ENCODE measurements at places on chromosomes 11 and 22.

GRCh38 chr11:19705936-19706335 lies 6.7 kb upstream of the NAV2 start:
- DNase-seq = no peak

- DNase-seq = no peak
Observed at GRCh38 chr11:121372671-121373429, 79.3 kb upstream of the SORL1 start.

GRCh38 chr11:118819334-118820024 lies 28.5 kb upstream of the DDX6 start:
- no peak for DNase-seq

- DNase-seq = no peak
Observed at GRCh38 chr11:47724041-47724729, 9.0 kb upstream of the AGBL2 start.

DNA sequence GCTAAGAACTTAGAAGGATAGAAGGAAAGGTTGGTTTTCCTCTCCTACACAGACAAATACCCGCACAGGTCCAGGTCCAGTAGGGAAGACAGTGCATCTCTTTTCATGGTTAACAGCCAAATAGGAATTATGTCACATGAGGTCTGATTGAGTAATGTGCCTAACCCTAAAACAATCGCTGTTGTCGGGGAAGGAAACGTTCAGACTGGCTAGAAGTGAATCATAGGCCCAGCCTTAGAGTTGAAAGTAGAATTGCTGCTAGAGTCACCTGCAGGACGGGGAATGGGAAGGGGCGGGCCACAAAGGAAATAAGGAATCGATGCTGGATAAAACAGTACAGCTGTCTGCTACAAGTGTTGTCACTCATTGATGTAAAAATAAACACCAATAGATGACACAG lies 12.4 kb upstream of the HTATIP2 start:
- no peak for DNase-seq

GRCh38 chr22:28582806-28583205 lies 96.8 kb downstream of the TTC28 start:
- DNase-seq = no peak

- no peak for DNase-seq
Observed at GRCh38 chr11:130151196-130151595, 8.4 kb upstream of the ST14 start.

DNA sequence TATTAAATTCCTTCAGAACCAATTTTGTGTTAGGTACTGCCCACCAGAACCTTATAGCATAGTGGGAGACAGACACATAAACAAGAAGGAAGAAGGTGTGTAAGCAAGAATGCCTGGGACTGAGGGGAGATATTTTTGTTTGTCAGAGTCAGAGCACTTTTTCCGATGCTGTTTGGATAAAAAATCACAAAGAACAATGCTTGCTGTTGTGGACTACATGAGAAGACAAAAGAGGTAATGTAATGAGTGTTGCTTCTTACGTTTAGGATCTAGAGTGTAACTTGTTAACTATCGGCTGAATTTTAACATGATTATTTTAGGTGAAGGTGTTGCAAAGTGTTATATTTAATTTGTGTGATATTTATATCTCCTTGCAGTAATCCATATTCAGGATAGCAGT lies 84.9 kb downstream of the ATM start:
- no peak for DNase-seq

DNA sequence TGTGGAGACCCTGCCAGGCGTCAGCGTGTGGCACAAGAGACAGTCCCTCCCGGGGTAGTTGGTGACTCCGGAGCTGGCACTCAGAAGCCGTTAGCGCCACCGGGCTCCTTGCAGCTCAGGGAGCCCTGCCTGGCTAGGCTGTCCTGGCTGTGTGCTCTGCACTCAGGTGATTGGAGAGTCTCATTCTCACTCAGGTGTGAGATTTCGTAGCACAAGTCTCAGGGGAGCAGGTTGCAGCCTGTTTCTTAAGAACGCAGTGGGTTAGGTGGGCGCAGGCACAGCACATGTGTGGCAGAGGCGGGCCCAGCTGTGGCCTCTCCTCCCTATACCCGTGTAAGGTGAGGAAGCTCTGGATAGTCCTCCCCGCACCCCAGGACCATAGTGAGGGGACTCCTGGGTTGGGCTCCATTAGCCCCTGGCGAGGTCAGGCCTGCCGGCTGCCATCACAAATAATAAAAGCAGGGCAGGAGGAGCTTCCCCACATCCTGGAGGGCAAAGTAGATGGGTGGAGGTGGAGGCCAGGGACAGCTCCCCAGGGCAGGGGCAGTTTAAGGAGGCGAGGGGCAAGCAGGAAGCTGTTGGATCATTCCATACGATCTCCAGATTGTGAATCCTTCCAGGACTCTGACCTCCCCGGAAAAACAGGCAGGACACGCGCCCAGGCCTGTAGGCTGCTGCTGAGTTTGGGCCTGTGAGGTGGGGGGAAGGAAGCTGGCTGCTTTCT lies 39.4 kb downstream of the SBF1 start:
- DNase-seq = no peak

GRCh38 chr11:83195143-83195466 lies 1.6 kb downstream of the ANKRD42 start:
- no peak for DNase-seq

DNA sequence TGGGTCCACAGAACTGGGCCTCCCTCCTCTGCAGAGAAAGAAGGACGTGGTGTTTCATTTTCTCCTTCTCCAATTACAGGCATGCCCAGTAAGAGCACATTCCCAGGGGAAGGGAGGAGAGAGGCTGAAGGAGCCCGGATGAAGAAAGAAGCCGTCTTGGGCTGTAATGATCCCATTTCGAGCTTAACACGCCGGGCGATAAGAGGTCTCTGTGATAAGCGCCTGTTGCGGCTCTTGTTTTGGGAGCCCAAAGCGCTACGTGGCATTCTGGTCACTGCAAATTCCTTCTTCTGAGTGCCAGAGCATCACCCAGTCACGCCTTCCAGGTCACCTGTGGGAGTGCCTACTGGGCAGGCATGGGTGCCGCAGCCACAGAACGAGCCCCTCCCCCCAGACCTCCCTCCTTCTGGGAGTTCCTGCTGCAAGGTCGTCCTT lies 57.5 kb downstream of the ANO1 start:
- DNase-seq = peak; percentile 79

DNA sequence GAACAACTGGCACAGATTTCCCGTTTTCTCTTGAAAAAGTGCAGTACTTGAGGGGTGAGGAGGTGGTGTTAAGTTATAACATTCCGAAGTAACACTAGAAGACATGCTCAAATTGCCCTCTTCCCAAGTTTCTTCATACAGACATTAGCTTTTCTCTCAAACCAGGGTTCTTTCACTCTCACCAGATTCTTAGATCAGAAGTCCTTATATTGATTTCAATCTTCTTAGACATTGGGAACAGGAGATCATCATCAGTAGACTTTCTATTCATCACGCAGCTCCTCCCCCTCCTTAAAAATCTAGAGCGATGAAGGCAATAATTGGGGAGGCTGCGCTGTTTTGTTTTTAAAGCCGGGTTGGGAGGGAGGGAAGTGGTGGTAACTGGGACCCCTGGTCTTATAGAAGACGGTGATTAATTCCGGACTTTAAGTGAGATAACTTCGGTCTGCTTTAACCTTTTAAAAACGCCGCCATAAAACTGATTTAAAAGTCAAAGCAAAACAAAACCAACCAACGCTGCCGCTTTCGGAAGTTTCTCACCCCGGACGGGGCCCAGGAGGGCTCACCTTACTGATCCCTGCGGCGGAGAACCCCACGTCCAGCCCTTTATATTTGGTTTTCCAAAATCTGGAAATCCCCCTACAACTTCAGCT lies 665 bp downstream of the USP28 start:
- DNase-seq = no peak

DNA sequence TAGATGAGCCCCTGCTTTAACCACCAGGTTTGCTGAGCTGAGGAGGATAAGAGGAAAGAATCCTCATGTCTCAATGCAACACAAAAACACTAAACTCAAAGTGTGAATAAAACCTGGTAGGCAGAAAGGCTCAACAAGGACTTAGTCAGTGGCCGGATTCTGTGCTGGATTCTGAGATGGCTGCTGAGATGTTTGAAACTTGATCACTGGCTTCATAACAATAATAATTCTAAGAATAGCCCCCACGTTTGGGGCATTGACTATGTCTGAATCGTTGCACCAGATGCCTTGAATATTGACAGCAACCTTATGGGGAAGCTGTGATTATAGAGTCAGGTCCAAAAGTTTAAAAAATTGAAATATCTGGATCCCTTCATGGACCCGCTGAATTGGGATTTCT lies 4.6 kb downstream of the DKK3 start:
- no peak for DNase-seq

DNA sequence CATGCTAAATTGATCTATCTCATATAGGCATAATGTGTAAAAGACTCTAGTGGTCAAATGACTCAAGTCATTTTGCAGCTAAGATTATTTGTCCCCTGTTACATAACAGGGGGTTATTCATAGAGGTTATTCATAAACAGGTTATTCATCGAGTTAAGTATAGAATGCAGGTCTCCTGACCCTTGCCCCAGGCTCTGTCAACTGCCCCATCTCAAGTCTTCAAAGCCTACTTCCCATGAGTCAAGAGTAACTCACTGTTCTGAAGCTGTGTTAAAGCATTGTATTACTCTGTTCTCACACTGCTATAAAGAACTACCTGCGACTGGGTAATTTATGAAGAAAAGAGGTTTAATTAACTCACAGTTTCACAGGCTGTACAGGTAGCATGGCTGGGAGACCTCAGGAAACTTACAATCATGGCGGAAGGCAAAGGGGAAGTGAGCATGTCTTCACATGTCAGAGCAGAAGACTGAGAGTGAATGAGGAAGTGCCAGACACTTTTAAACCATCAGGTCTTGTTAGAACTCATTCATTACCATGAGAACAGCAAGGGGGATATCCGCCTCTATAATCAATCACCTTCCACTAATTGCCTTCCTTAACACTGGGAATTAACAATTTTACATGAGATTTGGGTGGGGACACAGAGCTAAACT lies 226.2 kb upstream of the BLID start:
- no peak for DNase-seq

DNA sequence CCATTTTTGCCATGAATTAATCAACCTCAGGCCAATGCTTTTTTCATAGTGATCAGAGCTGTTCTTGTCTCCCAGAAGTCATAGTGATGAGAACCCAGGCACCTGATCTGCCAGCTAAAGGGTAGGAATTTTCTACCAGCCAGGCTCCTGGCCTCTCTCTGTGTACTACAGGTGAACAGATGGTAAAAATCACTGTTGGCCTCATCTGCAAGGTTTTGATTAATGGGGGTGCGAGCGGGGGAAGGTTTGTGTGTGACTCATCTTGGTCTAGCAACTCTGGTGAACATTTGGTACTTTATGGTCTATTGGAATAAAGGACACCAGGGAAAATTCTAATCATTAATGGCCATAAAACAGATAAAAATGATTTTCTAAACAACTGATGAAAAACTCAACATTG lies 14.4 kb upstream of the APOL4 start:
- no peak for DNase-seq

DNA sequence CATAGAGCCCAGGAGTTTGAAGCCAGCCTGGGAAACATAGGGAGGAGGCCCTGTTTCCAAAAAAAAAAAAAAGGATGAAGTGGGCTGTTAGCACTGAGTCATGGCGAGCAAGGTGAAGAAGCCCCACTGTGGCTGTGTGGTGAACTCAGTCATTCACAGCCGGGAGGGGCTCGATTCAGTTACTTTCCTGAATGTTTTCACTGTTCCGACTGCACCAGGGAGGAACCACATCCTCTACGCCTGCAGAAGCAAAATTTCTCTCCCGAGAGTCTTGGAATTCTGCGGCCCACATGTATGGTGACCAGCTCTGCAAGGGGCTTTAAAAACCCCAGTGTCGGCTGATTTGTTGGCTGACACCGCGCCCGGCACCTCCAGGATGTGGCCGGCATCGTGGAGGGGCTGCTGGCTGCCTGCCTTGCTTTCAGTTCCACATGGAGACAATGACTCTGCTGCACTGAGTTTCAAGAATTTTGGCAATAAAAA lies 27.8 kb upstream of the GRAMD4 start:
- no peak for DNase-seq

DNA sequence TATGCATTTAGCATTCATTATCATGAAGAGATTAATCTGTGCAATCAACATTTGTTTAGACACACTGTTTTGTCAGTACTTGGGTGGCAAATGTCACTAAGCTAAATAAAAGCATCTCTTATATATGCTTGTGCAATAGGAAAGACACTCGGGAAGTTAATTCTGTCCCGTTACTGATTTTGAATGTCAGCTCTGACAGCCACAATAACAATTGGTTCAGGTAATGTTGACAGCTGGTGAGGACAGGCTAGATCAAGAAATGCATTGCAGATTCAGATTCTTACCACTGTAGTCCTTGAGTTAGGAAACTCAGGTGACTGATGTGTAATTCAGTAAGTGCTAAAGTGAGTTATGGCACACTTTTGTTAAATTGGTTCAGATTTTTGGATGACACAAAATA lies 523.8 kb upstream of the FAT3 start:
- no peak for DNase-seq

DNA sequence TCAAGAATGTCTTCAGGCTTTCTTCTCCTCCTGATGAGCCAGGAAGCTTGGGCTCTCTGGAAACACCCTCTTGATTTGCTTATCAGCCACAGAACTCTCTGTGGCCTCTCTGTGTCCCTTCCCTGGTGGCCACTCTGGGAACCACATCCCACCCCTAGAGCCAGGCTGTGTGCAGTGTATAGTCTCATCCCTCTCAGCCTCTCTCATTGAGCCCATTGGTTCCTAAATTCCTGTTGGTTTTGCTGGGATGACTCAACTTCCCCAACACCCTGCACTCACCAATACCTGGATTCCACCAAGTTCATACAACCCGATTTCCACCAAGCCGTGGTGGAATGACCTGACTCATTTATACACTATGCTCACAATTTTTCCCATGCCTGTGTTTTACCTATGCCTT lies 5.2 kb downstream of the IRAG1 start:
- no peak for DNase-seq

DNA sequence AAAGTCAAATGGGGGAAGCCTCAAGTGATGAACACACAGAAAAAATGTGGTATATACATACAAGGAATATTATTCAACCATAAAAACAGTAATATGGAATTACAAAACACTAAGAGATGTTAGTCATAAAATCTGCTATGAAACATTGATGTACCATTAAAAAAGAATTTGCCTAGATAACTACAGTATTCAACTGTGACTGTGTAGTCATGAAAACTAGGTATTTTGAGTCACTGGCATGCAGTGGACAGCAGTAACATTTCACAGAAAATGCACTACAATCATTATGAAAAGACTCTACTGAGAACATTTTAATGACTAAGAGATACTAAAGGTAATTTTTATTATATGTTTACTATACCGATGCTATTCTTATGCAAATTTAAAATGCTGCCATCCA lies 11.7 kb downstream of the ZNF195 start:
- no peak for DNase-seq

DNA sequence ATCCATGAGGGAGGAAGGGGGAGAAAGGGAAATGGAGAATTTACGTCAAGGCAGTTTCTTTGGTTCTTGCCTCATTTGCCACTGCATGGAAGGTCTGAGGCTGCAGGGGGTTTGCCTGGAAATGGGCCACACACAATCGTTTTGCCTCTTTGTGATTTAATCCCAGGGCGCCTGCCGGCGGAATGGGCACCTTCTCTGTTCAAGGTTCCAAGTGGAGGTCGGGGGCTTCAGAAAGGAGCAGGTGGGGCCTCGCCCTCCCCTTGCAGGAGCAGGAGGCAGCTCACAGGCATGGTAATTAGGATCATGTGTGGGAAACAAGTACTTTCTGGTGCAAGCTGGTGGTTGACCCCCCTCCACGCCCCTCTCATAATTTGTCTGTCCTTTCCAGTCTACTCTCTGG lies 29.9 kb downstream of the MPPED1 start:
- no peak for DNase-seq
